ENCODE measurements at places on chromosomes 1 and 21.

DNA sequence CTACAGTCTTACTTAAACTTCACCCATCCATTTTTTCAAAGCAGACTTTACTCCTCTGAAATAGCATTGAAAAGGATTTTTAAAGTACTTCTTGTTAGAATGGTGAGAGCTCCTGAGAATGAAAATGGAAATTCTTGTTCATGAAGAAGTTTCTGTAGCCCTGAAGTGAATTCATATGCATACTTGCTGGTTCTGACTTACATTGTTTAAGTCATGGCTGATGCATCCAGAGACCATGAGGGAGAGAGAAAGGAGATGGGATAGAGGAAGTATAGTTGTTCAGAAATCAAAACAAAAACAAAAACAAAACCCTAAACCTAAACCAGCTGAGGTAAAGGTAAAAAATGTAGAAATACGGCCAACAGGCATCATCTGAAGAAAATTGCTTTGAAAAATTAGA is 27.1 kb upstream of the SAMSN1 start:
- no peak for DNase-seq

DNA sequence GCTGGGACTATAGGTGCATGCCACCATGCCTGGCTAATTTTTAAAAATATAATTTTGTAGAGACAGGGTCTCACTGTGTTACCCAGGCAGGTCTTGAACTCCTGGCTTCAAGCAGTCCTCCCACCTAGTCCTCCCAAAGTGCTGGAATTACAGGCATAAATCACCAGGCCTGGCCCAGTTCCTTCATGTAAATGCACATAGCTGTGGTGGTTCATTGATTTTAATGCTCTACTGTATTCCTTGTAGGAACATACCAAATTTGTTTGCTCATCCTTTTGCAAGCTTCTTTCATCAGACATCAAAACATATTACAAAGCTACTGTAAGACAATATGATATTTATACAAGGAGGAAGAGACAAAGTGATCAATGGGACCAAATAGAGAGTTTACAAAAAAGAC is 237.5 kb upstream of the ESRRG start:
- DNase-seq = peak; percentile 1

DNA sequence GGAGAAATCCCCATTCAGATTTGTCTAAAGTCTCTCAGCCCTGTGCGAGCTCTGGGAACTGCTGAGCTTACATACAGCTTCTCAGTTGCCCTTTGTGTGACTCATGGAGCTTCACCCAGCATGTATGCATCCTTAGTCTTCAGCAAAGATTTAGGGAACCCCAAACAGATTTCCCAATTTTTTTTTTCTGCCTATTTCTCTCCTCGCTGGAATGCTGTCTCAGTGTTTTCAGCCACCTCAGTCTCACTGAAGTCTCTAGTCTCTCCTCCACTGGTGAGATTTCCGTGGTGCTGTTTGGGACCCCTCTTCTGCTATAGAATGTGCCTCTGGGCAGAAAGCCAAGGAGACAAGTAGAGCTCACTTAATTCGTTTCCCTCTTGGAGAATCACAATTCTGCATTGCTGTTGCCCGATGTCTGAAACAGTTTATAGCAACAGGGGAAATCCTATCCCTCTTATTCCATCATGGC is 28.1 kb upstream of the TXLNA start:
- peak; percentile 83 for DNase-seq

DNA sequence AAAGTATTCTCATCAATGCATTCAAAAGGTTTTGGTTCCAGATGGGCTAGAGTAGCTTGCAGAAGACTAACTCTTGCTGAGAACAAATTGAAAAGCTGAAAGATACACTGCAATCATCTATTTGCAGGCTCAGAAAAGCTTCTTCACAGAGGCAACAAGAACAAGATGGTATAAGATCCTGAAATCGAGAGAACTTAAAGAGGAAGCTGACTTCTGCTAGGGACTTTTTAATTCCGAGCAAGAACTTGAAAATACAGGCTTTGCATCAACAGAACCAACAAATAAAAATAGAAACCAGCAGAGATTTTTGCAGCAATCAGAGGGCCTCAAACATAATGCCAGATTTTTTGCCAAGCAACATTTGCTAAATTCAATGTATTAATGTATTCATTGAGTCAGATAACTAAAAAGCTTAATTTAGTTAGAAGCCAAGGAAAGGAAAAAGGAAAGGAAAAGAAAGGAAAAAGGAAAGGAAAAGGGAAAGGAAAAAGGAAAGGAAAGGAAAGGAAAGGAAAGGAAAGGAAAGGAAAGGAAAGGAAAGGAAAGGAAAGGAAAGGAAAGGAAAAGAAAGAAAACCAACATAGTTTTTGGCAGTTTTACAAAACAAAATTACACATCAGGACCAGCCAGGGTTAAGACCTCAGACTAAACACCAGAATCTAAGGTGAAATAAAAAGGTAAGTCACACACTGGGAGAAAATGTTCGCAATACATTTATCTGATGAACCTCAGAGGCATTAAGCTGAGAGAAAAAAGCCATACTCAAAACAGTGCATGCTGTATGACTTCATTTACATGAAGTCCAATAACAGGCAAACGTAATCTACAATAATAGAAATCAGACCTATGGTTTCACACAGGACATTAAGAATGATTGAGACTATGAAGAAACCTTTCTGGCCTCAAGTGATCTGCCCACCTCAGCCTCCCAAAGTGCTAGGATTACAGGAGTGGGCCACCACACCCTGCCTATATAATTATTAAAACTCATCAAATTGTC is 42.6 kb downstream of the FAF1 start:
- no peak for DNase-seq

GRCh38 chr1:92774407-92774806 is 10.5 kb downstream of the EVI5 start:
- DNase-seq = no peak

DNA sequence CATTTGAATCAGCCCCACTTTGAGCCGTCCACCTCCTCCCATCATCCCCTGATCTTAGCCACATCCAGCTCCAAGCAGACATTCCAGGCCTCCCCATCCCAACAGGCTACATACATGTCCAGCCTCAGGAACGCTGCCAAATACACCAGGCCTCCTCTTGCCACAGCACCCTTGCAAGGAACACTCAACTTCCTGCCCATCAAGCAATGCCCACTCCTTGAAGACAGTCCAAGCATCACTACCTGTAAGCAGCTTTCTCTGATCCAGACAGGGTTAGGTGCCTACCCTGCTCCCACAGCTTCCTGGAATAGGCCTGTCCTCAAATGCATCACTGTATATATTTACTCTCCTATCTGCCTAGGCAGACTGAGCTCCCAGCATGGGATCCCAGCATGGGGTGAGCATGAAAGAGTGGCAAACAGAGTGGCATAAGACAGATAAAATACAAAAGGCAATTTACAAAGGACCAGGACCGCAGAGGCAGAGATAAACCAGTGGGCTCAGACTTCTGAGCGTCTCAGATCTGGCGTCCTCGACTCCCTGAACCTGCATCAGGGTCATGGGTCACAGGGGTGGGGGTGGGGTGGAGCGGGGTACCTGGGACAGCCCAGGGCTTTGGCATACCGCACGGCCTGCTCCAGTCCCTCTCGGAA is 816 bp downstream of the HYI start:
- DNase-seq = peak; percentile 84

DNA sequence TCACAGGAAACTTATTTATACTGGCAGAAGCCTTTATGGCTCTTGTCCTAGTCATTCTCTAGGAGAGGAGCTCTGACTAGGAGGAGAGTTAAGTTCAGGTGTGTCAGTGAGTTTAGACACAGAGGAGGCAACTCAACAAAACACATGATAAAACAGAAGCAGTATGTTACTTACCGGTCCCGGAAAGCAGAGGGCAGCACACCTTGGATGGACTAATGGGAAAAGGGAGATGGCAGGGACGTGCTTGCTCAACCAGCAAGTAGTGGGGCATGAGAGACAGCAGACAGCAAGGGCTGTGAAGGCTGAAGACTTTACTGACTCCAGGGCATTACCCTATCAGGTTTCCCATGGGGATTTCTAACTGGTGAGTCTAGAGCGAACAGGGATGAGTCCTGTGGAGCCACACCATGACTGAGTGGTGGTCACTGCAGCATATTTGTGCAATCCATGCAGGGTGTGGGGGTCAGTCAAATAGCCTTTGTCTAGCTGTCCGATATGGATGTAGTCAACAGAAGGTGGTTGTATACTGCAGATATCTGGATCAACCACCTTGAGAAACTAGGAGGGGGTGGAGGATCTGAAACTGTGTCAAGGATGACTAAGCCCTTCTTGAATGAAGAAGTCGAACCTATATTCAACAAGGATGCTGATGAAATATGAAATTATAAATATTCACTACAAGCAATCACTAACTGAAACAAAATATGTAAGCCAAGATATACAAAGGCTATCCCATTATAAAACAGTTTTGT is 596.3 kb upstream of the CHRM3 start:
- DNase-seq = no peak

- DNase-seq = no peak
Measured at GRCh38 chr1:7489586-7489985, 281.5 kb upstream of the VAMP3 start.

- DNase-seq = no peak
Measured at GRCh38 chr1:29523576-29523975, 287.3 kb downstream of the PTPRU start.

DNA sequence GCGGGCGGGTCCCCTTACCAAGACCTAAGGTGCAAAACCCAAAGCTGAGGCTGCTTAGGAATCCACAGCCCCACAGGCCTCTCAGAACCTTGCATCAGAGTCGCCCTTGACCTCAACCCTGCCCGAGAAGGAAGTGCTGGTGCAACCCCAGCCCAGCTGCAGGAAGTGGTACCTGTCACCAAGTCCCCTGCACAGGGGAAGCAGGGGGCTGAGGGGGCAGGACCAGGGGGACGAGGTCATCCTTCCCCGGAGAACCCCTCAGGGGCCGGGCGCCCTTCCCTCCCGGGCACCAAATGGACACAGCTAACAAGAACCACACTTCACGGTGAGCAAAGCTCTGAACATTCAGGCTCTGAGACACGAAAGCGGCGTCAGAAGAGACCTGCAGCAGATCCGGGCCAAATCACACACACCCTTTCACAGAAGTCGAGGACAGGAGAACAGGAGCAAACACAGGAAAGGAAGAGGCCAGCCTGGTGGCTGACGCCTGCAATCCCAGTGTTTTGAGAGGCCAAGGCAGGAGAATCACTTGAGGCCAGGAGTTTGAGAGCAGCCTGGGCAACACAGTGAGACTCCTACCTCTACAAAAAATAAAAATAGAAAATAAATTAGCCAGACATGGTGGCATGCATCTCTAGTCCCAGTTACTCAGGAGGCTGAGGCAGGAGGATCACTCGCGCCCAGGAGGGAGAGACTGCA is 6.4 kb downstream of the ITGB2 start:
- DNase-seq = no peak

- peak; percentile 91 for DNase-seq
Measured at GRCh38 chr1:110056776-110057175, 13.7 kb downstream of the ALX3 start.

GRCh38 chr1:234666761-234667160 is 56.8 kb upstream of the IRF2BP2 start:
- DNase-seq = no peak

DNA sequence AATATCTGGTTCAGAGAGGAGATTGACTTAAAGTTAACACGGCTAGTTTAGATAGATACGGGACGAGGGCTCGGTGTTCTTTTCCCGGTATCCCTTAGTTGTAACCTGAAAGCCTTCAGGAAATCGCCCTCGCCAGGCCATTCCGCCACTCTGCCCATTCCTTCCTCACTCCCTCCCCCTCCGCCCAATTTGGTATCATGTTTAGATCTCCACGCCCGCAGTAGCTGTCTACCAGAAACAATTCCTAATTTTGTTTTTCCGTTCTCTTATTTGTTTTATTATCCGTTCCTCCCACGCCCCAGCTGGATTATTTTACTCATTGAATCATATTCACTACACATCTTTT is 685 bp upstream of the VAMP4 start:
- DNase-seq = peak; percentile 56

DNA sequence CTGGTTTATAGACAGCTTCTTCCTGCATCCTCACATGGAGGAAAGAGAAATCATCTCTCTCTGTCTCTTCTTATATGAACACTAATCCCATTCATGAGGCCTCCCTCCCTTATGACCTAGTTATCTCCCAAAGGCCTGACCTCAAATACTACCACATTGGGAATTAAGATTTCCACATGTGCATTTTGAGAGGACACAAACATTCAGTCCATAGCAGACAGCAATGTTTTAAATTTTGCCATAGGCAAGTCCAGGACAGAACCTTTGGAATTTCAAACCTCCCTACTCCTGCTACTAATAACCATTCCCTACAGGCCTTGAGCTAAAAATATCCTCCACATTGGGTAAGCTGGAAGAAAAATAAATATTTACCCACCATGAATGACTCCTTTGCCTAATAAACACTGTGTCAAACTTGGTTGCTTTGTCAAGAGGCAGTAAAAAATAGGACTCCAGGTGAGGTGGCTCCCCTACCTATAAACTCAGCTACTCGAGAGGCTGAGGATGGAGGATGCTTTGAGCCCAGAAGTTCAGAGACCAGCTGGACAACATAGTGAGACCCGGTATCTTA is 113.7 kb downstream of the ZNF281 start:
- no peak for DNase-seq

GRCh38 chr1:2224631-2225428 is 3.3 kb upstream of the SKI start:
- DNase-seq = no peak

DNA sequence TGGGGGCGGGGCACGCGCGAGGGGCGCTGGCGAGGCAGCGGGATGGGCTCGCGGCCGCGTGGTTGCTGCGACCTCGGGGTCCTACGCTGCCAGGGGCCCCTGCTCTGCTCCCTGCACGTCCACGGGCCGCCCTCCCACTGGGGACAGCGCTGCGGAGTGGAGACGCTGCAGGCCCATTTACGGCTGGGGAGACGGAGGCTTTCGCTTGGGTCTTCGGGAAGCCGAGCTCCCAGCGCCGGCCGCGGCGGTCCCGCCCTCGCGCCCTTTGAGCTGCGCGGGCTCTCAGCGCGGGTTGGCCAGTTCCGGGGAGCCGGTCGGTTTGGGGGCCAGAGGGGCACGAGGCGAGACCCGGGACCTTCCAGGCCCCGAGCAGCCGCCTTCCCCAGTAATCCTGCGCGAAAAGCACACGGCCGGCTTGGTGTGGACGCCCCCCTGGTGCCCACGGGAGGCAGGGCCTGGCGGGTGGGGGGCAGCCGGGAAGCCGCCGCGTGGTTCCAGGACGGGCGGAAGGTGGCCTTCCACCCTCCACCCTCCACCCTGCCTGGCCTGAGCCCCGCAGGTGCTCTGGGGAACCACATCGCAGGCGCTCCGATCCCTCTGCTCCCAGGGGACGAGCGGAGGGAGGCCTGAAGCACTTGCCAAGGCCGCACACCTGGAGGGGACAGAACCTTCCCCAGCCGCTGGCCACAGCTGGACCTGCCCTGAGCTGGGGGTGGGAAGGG is 570 bp upstream of the PEX10 start:
- DNase-seq = no peak

- DNase-seq = no peak
Measured at GRCh38 chr1:30198795-30199403, 524.5 kb downstream of the MATN1 start.

GRCh38 chr21:19702726-19703125 is 1295.5 kb upstream of the NCAM2 start:
- DNase-seq = no peak

GRCh38 chr1:68103884-68104554 is 53.6 kb upstream of the DIRAS3 start:
- peak; percentile 43 for DNase-seq

- no peak for DNase-seq
Measured at GRCh38 chr1:40064797-40065499, 24.4 kb downstream of the CAP1 start.
